ENCODE measurements at places on chromosomes 16 and 17.

GRCh38 chr17:55228683-55229192, 36.0 kb upstream of the HLF start:
- no peaks in the 10 kb centered on the region for H3K4me1 ChIP-seq
- H3K36me3 ChIP-seq: no peaks in the 10 kb centered on the region
- H3K27ac ChIP-seq: no peak overlapping the region
- H3K27me3 ChIP-seq: no peaks in the 10 kb centered on the region

DNA sequence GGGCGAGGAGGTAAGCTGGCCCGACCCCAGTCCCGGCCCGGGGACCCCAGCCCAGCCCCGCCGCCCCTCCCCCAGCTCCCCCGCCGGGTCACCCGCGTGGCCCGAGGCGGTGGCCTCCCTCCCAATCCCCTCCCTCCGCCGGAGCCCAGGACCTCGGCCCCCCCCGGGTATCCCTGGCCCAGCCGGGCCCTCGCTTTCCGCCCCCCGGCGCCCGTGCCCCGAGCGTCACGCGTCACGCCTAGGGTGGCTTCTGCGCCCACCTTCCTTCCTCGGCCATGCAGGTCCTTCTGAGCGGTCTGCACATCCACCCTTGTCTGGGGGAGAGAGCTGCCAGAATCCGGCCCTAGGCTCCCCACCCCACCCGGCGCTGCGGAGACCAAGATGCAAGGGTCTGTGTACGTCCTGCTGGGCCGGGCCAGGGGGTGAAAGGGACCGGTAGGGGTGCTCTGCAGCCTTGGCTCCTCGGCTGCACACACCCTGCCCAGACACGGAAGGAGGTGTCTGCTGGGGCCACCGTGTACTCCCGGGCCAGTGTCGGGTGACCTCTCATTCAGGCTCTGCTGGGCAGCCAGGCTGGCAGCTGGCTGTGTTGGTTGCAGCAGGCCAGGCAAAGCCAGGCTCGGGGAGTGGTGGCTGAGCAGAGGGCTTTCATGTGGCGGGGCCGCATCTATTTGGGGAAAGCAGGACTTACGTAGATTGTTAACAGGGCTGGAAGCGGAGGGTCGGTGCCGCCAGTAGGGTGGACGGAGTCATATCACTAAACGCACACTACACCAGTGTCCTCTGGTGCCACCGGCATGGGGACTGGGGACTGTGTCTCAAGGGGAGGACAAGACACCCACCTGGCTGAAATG, 754 bp downstream of the RAB11FIP4 start:
- peaks cover 37% of the 10 kb centered on the region for H3K4me1 ChIP-seq
- peaks cover 70% of the 10 kb centered on the region for H3K27me3 ChIP-seq
- DNase-seq: no peak
- peak overlapping the region; percentile 24 for H3K4me3 ChIP-seq

GRCh38 chr17:14304222-14304772, 3.4 kb downstream of the HS3ST3B1 start:
- H3K36me3 ChIP-seq: no peaks in the 10 kb centered on the region
- DNase-seq: no peak
- H3K4me3 ChIP-seq: peak overlapping the region; percentile 83
- no peak overlapping the region for H3K27ac ChIP-seq
- H3K4me1 ChIP-seq: peaks cover 27% of the 10 kb centered on the region
- H3K27me3 ChIP-seq: no peaks in the 10 kb centered on the region

DNA sequence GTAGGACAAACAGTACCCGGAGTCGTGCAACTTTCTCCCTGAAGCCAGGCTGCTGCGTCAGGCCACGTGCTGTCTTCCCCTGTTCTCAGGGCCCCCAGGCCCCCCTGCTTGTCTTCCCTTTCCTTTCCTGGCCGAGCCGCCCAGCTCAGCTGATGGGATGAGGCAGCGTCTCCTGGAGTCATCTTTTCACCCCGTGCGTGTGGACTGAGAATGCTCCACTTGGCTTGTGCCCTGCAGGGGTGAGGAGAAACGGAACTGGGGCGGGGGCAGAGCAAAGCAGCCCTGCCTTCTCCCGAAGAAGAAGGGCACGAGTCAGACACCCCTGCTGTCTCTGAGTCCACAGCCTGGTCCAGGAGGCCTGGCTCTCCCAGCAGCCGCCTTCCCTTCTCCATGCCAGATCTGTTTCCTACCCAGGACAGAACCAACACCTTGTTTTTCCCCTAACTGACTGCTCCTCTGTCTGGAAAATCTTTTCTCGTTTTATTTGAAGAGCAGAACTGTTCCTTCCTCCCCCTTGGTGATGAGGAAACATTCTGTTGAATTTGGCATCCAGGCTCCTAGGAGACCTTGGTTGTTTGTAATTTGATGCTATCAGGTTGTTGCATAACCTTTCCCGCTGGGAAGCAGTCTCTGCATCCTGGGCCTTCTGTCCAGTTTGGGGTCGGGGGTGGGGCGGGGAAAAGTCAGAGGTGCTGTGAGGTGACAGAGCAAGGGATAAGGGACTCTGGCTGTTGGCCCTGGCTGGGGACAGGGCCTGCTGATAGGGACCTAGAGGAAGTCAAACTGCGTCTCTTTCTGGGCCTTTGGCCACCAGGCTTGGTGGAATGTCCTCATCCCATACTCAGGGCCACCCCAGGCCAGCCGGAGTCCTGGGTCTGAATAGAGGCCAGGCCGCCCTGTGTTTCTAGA, 78.8 kb downstream of the WIPI1 start:
- DNase-seq: peak; percentile 35
- H3K27me3 ChIP-seq: no peaks in the 10 kb centered on the region
- H3K4me3 ChIP-seq: no peak overlapping the region
- no peaks in the 10 kb centered on the region for H3K36me3 ChIP-seq
- H3K4me1 ChIP-seq: peaks cover 2% of the 10 kb centered on the region
- H3K27ac ChIP-seq: peak overlapping the region; percentile 78

DNA sequence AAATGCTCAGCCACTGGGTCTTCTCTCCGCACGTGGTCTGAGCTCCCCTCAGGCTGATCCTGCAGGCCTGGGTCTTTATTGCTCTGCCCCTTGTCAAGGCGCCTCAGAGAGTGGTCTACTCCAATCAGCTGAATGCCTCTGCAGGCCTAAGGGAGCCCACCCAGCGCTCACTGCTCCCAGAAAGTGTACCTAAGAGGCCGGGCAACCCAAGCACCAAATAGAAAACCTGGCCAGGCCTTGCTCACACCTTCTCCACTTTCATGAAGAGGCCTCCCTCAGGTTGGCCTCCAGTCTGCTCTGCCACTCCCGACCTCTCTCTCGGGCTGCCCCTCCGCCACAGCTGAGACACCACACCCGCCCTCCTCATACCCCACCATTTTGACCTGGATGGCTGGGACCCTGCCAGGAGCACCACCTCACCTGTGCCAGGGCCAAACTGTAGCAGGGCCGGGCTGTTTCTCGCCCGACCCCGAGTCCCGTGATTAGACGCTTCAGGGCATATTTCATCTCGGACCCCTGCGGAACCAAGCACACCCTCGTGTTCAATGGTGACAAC, 665 bp downstream of the MYBBP1A start:
- no peaks in the 10 kb centered on the region for H3K27me3 ChIP-seq
- no peak for DNase-seq
- peak overlapping the region; percentile 76 for H3K27ac ChIP-seq
- H3K4me1 ChIP-seq: peaks cover 12% of the 10 kb centered on the region

DNA sequence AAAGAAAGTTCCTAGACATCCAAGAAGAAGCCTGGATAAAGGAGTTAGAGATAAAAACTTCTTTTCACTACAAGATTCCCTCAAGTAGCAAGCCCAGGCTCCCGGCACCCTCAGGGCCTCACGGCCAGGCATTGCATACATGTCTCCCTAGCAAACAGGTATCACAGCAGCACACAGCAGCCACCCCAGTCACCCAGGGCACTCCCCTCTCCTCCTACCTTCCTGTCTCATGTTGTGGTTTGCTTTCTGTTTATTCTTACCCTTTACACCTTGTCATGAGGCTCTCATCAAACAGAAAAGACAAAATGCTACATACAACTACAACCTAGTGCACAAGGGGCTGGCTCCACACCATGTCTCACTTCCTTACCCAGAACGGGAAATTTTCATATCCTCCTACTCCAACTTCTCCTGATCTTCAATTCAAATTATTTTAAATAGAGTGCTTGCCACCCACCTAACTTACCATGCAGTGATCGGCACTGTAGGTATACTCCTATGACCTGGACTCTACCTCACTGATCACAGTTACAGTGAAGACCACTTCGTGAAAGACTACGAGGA, 42.7 kb downstream of the XPO6 start:
- no peak overlapping the region for H3K27ac ChIP-seq
- DNase-seq: no peak
- H3K36me3 ChIP-seq: peaks cover 95% of the 10 kb centered on the region
- H3K4me3 ChIP-seq: no peak overlapping the region
- H3K27me3 ChIP-seq: no peaks in the 10 kb centered on the region

- peaks cover 22% of the 10 kb centered on the region for H3K4me1 ChIP-seq
- H3K4me3 ChIP-seq: no peak overlapping the region
- no peaks in the 10 kb centered on the region for H3K27me3 ChIP-seq
These were observed 38.5 kb downstream of the TBC1D16 start for GRCh38 chr17:79997011-79997660.

- no peak for DNase-seq
- peak overlapping the region; percentile 99 for H3K27ac ChIP-seq
- H3K36me3 ChIP-seq: peaks cover 4% of the 10 kb centered on the region
- peaks cover 14% of the 10 kb centered on the region for H3K4me1 ChIP-seq
- H3K27me3 ChIP-seq: no peaks in the 10 kb centered on the region
These were observed 363 bp upstream of the MIF4GD start for GRCh38 chr17:75271233-75271954.
